T-helper 17 cell (primary cell): ENCODE measurements at places on chromosomes 7 and 10. TPM values are rescaled to one million over a fixed set of nuclear protein-coding genes. Genes with fewer than 3 reads are reported as not detected.

- DNase-seq, result no peak
Observed at GRCh38 chr10:112700215-112700671, 249.8 kb upstream of the TCF7L2 start.

DNA sequence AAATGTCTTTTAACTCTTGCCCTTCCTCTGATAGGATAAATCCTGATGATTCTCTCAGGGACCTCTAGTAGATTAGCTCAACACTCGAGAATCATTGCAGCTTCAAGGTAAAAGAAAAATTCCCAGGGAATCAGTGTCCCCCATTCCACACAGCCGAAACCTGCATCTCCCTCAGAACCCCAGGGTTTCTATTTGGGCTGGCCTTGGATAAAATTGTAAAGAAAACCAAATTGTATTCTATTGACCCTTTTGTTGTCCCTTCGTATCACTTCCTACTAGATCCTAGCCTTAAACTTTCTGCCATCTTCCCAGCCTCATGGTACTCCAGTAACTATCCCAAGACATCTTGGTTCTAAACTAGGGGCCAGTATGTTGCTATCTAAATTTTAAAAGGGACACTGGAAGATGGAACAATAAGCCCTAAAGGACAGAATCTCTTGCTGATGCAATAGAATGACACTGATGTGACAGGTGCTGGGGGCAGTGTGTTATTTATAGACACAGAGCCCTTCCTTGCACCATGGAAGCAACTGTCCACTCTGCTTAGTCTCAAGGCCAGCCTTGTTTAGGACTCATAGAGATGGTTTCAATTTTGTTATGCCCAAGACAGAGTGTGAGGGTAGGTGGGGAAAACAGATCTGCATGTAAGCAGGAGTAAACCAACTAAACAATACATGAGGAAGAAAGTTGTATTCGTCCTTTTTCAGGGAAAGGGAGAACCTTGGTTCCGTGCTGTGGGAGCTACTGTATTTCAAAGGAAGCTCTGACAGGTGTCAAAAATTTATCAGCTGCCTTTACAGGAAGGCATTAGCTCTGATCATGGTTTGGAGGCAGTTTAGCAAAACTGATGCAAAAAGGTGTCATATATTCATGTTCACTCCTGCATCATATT is 7.6 kb downstream of the ASB15 start:
- no peak for DNase-seq

RBAK gene
- 14.7 TPM for total RNA-seq

LRIT1 gene
- total RNA-seq, result not detected

GRCh38 chr7:18715988-18716387 is 220.4 kb downstream of the HDAC9 start:
- no peak for DNase-seq

DNA sequence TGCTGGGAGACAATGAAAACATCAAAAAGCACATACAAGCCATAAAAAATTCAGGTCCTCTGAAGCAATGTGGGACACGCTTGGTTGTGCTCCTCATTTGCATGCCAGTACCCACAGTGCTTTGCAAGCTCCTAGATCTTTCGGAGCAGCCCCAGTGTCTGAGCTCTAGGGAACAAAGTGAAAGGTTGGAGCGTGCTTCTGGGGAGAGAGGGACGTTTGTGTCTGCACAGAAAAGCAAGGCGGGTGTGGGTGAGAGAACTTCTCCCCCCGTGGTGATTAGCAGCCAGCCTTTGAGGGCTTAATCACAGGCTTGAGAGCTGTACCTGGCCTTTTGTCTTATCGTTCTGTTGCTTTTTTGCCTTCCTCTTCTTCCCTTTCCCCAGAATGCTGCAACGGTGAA is 76.7 kb upstream of the HABP2 start:
- no peak for DNase-seq

GRCh38 chr10:15784662-15785300 is 65.1 kb upstream of the ITGA8 start:
- no peak for DNase-seq

- DNase-seq, result no peak
Observed at GRCh38 chr10:76305930-76306615, 874.6 kb downstream of the LRMDA start.

GRCh38 chr10:25061711-25062449 is 45.5 kb downstream of the THNSL1 start:
- DNase-seq, result no peak

SSC4D gene
- total RNA-seq, result not detected

DNA sequence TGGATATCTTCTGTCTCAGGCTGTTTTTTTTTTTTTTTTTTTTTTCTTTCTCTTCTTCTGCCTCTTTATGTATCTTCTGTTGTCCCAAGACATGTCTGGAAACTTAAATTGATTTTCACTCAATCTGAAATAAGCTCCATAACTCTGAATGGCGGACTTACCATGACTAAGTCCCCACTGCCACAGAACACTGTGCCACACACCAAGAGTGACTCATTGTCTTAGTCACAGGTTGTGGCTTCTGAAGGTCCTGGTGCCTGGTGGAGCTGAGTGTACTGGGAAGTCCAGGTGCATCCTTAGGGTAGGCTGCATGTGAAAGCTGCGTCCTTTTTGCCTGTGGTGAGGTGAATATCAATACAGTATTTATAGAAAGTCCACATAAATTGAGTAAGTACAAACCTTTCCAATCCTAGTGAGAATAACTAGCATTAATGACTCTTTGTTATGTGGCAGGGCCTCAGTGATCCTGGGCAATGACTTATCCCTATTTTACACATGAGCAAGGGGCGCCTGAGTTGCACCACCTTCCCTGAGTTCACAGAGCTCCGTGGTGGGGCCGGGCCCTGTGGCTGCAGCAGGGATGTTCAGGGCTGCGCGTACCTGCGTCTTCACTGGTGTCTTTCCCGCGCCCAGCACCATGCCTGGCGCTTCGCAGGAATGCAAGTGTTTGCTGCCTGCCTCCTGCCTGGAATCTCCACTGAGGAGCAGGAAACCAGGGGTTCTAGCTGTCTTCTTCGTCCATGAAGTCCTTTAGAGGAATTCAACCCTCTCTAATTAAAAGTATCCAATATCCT is 4.3 kb downstream of the PFKP start:
- no peak for DNase-seq

DNA sequence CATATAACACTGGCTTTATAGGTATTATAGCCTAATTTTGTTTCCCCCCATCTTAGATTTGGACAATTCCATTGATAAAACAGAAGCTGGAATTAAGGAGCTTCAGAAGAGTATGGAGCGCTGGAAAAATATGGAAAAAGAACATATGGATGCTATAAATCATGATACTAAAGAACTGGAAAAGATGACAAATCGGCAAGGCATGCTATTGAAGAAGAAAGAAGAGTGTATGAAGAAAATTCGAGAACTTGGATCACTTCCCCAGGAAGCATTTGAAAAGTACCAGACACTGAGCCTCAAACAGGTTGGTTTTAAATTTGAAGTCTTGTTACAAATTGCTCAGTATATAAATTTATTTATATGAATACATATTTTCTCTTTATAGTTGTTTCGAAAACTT is 34.1 kb downstream of the SMC3 start:
- no peak for DNase-seq

- no peak for DNase-seq
Observed at GRCh38 chr10:93086289-93086688, 12.6 kb downstream of the CYP26A1 start.

NEURL1 gene
- 1.1 TPM for total RNA-seq

CPN1 gene
- total RNA-seq, result not detected

DNA sequence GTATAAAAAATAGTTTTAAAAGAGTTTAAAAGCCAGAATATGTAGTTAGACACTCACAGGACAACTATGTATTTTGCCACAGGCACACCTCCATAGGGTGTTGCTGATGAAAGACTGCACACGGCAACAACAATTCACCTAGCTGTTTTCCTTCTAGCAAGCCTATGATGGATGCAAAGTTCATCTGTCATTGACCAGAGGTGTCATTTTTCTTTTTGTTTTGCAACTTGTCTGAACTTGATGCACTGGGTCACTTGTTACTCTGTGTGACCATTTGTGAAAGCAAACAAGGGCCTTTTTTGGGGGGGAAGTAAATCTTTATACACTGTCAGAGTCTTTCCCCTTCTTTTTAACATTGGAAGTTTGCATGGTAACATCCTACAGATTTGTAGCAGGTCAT is 258.0 kb upstream of the SEMA3A start:
- DNase-seq, result no peak

SPDYE18 gene
- 0.60 TPM for total RNA-seq

DNA sequence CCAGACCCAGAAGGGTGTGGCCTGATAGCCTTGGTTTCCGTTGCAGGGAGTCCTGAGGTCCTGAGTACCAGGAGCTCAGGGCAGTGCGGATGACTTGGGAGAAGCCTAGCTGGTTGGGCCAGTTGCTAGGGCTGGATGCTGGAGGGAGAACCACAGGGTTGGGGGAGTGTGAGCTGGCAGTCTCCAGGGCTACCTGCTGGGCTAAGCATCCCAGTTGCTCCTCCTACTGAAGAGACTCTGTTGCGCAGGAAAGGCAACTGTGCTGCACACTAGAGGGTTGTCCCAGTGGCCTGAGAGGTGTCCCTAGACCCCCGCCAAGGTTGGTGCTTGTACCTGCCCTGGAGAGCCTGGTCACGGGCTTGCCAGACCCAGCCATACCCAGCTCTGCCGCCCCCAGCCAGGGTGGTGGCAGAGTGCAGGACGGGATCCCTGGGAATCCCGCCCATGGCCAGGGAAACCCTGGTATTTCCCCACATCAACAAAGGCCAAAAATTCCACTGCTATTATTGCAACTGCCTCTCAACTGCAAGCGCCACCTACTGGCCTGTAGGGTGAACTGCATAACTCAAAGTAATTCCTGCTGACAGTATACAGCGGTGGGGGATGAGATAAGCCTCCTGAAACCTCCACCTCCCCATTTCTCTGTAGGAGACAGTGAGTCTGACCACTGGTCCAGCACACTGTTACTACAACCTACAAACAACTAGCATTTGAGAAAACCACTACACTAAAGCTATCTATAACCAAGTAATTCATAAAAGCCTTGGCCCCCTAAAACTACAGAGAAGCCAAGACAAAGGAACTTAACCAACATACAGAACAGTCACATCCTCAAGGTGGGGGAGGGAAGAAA is 67.6 kb upstream of the DDC start:
- DNase-seq, result peak; percentile 34

DNA sequence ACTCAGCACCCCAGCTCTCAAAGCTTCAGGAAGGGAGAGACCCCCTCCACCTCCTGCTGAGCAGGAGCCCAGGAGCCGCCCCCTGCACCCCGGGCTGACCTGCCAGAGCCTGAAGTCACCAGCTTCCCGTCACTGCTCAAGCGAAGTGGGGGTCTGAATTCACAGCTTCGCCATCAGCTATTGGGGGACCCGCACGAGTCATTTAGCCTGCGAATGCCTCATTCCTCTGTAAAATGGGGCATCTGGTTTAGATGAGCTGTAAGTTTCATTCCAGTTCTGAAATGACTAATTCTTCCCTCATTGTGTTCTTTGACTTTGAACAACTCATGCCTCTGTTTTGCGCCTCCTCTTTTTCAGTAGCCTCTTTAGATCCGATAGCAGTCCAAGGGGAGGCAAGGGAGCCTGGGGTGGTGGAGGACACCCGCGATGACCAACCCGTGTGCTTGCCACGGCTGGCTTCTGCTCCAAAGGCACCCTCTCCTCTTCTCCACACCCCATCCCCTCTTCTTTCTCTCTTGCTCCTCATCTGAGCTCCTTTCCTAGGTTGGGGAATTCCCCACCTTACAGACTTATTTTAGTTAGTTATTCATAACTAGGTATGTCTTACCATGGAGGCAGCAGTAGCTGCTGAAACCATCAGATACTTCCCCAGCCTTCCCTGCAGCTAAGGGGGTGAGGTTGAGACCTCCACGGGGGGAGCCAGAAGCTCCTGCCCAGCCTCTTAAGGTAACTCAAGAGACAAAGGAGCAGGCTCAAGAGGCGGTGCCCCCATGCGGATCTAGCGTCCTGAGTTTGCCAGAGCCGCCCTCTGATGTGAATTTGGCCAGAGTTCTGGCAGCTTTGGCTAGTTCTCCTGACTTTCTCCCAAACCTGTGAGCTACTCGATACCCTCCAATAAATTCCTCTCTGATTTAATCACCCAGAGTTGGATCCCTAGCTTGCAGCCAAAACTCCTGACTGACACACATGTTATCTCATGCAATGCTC is 47.7 kb downstream of the RBM17 start:
- DNase-seq, result no peak

DNA sequence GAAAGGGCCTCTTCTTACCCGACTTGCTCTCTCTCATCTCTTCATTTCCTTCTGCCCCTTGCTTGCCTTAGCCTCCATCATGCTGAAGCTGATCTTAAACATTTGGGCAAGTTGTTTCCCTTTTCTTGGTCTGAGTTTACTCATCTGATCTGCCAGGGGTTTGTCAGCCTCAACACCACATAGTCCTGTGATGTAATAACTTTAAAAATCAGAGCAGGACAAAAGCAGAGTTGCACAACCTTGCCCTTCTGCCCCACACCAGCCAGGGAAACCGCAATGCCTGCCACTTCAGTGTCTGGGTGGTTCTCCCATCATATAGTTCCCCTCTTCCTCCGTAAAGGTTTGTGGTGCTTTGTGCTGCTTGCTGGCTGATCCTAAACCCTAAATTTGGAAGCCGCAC is 9.9 kb upstream of the LIPM start:
- no peak for DNase-seq

ZNF862 gene
- 27.5 TPM for total RNA-seq

- DNase-seq, result no peak
Observed at GRCh38 chr10:109727436-109727835, 195.9 kb downstream of the XPNPEP1 start.

DNA sequence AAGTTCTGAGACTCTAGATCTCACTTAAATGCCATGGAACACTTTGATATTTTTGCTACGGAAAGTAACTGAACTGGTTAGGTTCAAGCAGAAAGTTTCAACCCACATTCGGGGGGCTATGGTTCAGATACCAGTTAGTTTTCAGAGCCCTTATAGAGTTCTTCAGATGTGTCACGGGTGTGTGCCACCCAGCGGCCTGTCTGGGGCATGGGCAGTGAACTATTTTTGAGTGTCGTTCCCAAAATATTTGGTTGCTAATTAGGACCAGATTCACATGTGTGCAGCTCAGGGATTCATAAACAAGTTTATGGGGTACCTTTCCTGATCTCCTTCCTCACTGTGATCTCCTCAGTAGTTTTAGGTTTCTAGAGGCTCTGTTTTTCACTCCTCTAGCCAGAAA is 271.9 kb downstream of the C7orf25 start:
- no peak for DNase-seq

- no peak for DNase-seq
Observed at GRCh38 chr7:33610918-33611317, 294.4 kb upstream of the BMPER start.

GRCh38 chr7:149286811-149287400 is 24.9 kb downstream of the ZNF783 start:
- no peak for DNase-seq

GRCh38 chr7:107968449-107968848 is 34.5 kb downstream of the LAMB1 start:
- no peak for DNase-seq

DNA sequence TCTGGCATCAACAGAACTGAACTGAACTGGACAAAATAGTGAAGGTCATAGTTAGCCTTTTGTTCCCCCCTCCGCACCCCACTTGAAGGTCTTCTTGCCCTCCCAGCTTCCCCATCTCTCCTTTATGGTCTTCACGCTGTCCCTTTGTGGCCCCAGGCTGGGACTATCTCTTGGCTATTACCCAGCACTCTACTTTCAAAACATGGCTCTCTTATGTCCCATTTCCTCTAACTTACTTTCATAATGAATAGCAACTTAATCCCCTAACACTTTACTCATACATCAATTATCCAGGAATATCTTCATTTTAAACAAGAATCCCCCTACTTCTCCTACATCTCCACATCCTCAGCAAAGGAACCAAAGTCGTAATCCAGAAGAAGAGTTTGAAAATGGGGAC is 135.3 kb upstream of the ITGB1 start:
- DNase-seq, result no peak
